GM20000 (cell line): ENCODE measurements at places on chromosomes 12 and 14.

DNA sequence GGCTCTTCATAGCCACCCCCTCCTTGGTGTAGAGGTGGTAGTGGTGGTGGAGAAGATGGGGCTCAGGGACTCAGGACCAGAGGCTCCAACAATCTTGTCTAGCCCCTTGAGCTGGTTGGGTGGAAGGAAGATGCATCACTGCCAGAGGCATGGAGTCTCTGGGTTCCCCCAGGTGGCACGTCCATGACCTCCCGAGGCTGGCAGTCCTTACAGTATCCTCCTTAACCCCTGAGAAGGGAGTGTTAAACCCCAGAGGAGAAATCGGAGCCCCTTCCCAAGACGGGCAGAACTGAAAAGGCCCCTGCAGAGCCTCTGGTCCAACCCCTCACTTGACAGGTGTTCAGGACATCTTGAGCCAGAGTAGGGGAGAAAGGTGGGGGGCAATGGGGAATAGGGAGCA, 9.1 kb downstream of the KRT83 start:
- no peak for DNase-seq

DNA sequence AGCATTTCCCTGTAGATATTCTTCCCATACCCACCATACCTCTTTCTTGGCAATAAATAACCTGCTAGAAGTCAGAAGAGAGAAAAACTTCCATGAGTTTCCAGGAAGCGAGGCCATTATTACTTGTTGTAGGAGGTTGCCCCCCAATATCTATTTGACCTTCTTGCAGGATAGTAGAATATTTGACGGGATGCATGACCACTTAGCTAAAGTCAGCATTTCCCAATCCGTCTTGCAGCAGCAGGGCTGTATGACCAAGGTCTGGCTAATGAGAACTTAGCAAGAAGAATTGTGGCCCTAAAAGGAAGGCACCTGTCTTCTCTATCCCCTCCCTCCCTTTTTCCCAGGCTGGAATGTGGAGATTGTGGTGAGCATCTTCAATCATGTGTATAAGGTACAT, 51.5 kb downstream of the NINJ2 start:
- no peak for DNase-seq

- DNase-seq: no peak
Measured at GRCh38 chr12:104426926-104427546, 29.7 kb upstream of the CHST11 start.

GRCh38 chr12:116266631-116267349, 10.7 kb downstream of the MED13L start:
- no peak for DNase-seq

- DNase-seq: no peak
Measured at GRCh38 chr12:111686574-111687105, 787 bp downstream of the ACAD10 start.

GRCh38 chr14:22803687-22803974, 11.6 kb downstream of the SLC7A7 start:
- no peak for DNase-seq

DNA sequence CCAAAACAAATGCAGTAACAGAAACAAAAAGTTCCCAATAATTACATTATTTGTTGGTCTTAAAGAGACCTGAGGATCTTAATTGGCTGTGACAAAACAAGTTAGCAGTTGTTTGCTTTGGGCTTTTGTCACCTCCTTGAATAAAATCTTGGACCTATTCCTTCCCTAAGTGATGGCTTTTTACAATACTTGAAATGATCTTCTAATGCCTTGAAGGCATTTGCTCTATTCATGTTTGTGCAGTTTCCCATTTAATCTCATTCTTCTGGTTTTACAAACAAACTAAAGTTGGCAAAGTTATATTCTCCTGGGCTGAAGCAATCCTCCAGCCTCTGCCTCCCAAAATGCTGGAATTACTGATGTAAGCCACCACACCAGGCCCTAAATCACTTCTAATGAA, 98.8 kb downstream of the OSBPL8 start:
- DNase-seq: no peak

GRCh38 chr12:102593134-102593533, 112.8 kb upstream of the IGF1 start:
- DNase-seq: no peak

DNA sequence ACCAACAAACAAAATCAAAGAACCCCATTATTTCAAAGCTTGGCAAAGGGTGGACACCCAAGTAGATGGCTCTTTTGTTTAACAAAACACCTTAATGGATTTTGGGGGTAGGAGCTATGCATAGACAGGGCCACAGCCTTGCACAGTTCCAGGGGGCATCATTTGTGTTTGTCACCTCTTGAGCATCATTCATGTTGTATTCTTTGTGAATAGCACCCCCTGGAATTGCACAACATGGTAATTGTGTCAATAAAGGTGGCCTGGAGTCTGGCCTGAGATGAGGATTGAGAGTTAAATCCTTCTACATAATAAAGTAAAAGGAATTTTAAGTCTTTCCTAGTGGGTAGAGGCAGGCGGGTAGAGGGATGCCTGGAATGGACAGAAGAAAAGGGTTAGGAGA, 3.3 kb upstream of the FRS2 start:
- DNase-seq: no peak

DNA sequence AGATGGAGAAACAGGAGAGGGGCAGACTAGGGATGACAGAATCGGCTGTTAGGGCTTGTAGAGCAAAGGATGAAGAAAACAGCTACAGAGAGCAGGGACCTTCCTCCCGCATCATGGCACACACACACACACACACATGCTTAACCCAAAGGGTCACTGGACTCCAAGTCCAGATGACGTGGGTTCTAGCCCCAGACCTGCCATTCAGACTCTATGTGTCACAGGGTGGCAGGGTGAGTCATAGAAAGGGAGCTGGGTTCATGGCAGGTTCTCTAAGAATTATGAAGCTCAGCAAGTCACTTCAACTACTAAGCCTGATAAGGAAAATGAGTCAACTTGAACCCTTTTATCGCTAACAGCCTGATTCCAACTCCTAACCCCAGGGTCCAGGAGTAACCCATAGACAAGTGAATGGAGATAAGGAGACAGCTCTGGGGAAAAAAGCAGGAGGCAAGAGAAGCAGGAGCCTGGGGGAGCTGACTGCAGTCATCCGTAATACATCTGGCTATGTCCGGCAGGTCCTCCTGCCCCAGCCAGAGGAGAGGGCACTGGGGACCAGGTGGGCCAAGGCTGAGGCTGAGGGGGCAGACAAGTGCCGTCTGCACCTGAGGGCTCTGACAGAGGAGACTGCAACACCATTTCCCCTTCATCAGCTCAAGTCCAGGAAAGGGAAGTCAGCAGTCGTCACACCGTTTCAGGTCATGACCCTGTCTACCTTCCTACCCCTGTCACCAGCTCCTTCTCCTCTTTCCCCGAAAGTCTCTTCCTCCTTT, 3.6 kb upstream of the TNFRSF1A start:
- no peak for DNase-seq

DNA sequence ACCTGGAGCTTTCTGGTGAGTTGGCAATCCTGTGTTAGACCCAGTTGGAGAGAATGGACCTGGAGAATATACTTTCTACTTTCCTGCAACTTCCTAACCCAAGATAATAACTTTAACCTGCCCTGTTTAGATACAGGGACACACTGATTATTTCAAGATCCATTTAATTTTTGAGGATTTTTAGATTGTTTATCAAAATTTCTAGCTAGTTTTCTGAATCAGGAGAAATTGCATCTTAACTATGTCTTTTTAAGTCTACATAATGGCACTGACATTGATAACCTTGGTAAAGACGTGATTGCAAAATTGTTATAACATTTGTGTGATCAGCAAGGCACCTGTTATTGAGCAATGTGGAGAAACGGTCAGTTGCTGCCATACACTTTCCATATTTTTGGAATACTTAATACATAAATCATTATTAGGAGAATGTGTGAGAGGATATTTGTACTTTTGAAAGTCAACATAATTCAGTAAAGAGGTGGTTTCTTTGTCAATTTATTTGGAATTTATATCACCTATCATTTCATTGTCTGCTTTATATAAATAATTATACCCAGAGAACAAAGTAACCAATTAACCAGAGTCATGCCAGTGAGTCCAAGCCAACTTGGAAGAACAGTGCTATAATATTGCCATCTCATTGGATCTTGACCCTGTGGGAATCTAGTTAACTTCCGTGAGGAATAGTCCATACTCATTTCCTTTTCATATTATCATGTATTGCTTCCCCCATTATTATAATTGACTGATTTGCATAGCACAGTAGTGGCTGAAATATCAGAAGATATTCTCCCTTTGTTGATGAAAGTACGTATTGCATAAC, 28.4 kb downstream of the NFYB start:
- no peak for DNase-seq

- DNase-seq: peak; percentile 77
Measured at GRCh38 chr12:64608901-64609535, 1.3 kb upstream of the RASSF3 start.

- no peak for DNase-seq
Measured at GRCh38 chr12:118290130-118290529, 82.6 kb downstream of the TAOK3 start.

GRCh38 chr14:90600619-90601018, 203.8 kb downstream of the CALM1 start:
- no peak for DNase-seq

DNA sequence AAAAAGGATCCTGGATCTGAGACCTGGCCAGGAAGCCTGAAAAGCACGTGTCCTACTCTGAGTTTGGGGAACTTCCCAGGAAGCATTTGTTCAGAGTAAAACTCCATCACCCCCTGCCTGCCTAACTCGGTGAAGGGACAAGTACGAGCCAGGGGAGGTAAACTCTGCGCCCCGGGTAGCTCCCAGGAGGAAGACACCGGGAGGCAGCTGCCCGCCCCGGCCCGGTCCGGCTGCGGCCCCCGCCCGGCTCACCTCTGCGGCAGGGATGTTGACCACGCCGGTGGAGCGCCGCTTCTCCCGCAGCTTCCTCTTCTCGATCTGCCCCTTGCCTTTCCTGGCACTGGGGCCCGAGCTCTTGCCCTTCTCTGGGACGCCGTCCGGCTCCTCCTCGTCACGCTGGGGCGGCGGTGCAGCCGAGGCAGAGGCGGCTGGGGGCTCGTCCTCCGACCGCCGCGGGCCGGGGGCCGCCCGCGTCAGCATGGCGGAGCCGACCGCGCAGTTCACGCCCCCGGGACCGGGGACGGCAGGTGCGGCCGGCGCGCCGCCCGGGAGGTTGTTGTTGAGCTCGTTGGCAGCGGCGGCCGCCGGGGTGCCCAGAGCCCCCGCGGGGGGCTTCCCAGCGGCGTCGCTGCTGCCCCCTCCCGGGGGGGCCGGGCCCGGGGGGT, 1.2 kb downstream of the PAWR start:
- peak; percentile 70 for DNase-seq

DNA sequence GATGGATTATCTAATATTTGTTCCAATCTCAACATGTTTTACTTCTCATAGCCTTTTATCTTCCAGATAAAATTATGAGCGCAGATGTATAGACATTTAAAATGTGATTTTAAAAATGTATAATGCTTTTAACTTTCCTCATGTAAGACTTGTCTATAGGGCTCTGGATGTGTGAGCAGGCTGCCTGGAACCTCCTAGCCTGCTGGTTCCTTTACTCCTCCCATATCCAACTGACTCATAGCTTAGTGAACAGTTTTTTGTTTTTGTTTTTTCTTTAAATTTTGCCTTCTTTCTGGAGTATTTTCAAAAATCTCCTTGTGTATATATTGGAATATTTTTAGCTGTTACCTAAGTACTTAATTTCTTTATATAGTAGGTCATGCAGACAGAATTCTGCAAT, 115.4 kb downstream of the PDE3A start:
- DNase-seq: no peak

- peak; percentile 68 for DNase-seq
Measured at GRCh38 chr12:106248312-106248845, 559 bp upstream of the CKAP4 start.

DNA sequence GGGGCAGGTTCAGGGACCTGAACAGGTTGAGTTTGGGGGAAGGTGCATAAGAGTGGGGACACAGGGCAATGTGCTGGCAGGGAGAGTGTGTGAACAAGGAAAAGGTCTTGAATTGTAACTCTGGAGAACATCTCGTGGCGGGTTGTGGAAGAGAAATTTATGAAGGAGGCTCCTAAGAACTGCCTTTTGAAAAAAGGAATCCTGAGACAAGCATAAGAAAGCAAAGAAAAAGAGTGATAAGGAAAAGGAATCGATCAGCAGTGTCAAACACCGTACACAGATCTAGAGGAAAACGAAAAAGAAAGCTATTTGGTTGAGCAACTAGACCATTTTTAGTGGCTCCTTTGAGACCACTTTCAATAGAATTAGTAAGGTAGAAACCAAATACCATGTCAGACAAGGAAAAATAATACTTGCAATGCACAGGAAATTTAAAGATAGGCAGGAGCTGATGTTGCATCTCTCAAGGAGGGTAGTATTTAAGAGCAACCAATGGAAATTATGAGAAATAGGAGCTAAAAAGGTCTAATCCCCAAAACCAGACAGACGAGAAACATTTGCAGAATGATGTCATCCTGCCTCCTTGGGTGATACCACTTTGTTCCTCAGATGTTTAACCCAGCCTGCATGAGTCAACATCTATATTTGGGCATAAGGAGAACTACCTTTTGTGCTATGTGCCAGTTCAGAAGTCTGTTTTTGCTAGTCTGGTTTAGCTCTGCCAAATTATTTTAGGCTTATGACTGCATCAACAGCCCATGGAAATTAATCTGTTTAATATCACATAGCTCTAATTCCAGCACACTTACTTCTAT, 64.5 kb upstream of the STK38L start:
- DNase-seq: peak; percentile 52
